ENCODE measurements at places on chromosomes 12 and 14.

DNA sequence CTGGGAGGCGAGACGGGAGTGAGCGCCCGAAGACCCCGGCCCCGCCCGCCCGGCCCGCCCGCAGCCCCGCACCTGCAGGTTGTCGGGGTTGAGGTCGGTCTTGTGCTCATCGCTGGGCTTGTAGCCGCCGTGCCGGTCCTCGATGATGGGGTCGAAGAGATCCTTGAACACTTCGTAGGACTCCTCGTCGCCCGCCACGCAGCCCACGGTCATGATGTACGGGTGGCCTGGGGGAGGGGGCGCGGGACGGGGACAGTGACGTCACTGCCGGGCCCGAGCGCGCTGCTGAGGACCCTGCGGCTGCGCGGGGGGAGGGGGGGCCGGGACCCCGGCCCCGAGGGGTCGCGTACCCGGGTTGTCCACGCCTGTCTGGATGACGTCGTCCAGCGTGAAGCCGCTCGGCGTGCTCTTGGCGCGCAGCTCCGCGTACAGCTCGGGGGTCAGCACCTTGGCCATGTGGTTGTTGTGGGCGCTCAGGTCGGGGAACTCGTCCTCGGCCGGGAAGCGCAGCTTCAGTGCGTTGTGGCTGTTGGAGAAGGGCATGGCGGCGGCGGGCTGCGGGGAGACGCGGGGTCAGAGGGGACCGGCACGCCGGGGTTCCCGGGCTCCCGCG, 573 bp downstream of the CKB start:
- no peak for DNase-seq

DNA sequence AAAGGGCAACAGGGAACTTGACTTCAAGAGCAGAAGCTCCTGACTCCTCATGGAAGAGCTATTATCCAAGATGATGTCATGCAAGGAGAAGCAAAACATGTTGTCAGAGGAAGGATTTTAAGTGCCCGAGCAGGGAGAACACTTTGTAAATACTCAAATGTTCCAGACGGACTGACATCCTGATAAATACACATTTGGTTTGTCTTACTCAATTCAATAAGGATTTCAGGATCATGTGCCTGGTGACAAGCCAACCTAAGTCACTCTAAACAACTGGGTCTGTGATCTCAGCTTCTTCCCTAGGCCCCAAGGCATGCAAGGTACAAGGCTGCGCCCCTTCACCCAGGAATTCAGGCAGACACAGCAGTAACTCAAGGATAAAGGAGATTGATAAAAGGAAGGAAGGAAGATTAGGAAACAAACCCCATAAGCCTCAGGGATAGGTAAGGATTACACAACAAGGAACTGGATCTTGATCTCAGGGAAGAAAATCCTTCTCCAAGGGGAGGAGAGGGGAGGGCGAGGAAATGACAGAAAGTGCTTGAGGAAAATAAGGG, 26.8 kb upstream of the CEBPE start:
- DNase-seq = no peak

- DNase-seq = no peak
Observed at GRCh38 chr12:94046626-94047410, 101.6 kb upstream of the PLXNC1 start.

GRCh38 chr12:52280796-52281560, 6.5 kb downstream of the KRT86 start:
- DNase-seq = no peak

GRCh38 chr12:132566516-132567131, 43.8 kb downstream of the LRCOL1 start:
- DNase-seq = no peak

DNA sequence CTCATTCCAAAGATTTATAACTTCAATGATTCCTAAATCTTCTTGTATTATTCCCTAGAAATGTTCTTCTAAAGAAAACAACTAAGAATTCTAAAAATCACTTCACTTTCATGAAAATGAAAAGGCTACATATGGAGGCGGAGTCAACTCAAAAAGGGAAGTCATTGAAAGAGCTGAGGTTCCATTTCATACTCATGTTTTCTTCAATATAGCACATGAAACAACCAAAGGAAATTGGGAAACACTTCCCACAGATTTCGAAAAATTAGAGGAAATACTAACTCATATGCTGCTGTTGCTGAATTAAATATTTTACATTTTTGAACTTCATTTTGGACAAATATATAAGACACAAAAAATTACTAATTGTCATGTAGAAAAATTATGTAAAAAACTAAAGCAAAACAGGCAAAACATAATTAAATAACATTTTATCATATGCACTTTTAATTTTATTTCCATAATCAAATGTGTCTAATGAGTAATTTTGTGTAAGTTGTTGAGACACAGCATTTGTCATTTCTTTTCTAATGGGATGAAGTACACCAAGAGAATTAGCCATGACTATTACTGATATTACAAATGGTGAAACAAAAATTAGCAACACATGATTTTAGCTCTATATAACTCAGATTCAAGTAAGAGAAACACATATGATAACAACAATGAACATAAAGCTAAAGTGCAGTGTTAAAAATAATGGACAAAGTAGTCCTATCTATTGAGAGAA, at the start of gene CD163:
Gene CD163 (minus strand): TSS at position 92 of the 730 bp plus-strand sequence. CDS start 87 bp downstream, at position 5.
- DNase-seq = no peak

- no peak for DNase-seq
Observed at GRCh38 chr14:67400434-67400833, 11.5 kb downstream of the PLEK2 start.

DNA sequence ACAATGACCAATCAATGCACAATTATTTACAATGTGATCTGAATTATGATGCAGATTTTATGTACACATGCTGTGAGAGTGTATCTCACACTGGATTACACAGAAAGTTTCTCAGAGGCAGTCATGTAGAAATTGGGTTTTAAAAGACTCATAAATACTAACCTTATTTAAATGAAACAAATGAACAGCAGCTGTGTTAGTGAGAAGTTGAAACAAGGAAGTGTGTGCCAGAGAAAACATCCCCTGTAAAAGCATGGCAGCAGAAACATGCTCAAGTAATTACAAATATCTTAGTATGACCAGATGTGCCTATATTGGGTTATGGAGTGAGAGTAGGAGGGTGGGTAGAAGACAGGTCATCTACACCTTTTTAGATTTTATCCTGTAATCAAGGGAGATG, 723.7 kb downstream of the C12orf50 start:
- DNase-seq = no peak

GRCh38 chr12:114992443-114992842, 308.5 kb upstream of the TBX3 start:
- DNase-seq = no peak

DNA sequence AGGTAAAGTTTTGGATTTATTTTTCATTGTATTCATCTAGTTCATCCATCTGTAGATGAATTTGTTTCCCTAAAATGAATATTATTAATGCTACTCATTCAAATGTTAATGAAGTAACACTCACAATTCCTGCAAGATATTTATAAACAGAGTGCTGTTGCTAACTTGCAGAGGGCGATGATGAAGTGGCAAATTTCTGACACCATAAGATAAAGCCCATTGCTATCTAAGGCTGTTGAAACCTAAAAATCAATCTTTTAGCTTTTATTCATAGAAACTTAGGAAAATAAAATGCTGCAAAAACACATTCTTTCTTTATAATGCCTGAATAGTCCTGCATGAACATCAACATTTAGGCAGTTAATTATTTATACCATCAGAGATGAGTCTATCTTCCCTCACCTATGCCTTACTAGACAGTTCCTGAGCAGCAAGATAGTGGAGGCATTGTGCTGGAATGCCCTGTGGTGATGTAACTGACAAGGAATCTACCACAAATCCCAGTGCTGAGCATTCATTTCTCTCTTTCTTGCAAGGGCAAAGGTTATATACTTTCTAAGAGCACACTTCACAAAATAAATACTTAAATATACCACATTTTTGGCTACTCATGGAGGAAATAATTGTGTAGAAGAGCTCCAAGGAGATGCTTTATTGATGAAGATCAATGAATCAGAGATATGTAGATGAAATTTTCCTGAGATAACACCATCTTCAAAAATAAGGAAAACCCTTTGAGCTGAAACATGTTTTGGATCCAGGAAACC, 57.6 kb downstream of the LMNTD1 start:
- DNase-seq = no peak

- no peak for DNase-seq
Observed at GRCh38 chr12:52975204-52975603, 26.3 kb downstream of the KRT18 start.

DNA sequence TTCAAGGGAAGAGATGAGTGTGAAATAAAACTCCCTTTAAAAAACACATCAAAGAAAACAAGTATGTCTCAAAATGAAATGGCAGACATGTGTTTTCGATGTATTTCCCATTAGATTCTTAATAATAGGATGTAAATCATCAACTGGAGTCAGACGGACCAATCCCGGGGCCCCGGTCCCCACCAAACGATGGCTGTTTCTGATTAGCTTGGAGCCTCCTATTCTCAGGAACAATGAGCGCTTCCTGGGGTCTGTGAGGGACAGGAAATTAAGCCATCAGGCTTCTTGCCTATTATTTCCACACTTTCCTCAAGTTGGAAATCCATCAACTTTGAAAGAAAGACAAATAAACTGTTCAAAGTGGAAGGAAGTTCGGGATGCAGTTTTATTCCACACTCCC, 179.4 kb downstream of the EFCAB11 start:
- no peak for DNase-seq

DNA sequence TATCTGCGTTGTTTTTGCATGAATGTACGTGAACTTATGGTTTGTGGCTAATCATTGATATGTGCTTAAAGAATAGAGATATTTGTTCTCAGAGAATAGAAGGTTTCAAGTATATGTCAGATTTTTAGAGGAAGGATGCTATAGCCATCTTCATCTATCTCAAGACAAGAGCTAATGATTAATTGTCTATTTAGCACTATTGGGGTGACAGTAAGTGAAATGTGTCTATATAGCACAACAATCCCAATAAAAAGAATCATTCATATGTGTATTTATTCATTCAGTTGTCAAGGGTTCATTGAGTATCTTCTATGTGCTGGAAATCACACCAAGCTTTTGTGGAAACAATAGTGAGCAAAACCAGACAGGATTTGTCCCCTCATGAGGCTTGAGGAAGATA, 299.5 kb upstream of the NPAS3 start:
- no peak for DNase-seq

DNA sequence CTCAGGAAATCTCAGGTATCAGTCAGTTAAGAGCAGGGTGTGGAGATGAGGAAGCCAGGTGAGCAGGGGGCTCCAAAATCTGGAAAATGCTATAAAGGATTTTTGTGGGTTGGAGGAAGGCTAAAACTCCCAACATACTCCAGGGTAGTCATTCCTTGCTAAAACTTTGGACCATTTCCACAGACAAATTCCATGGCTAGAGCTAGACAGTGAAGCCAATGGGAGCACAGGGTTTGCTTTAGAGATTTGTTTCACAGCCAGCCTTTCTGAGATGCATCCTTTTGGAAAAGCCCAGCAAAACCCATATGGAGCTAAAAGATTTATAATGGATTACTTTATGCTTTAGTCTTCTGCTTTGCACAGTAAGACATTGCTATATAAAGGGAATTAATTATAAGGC, 146.5 kb downstream of the SAMD4A start:
- no peak for DNase-seq

DNA sequence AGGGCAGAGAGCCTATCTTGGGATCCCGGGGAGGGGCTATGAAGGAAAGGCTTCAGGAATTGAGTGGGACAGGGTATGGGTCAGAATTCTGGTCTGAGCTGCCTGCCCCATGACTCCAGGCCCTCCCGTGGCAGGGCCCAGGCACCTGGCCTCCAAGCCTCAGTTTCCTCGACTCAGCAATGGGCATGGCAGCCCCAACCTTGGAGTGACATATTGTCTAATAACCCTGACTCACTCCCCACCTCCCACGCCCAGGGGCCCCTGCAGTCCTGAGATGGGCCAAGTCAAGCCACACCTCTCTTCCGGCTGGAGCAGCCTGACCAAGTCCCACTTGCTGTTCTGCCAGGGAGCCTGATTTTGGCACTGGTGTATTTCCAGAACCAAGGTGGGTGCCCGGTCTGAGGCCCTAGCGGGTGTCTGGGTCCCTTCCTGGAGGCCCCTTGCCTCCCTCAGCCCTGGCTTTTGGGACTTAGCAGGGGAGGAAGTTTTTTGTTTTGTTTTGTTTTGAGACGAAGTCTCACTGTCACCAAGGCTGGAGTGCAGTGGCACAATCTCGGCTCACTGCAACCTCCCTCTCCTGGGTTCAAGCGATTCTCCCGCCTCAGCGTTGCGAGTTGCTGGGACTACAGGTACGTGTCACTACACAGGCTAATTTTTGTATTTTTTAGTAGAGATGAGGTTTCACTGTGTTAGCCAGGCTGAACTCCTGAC, 40.3 kb upstream of the RCOR1 start:
- no peak for DNase-seq

DNA sequence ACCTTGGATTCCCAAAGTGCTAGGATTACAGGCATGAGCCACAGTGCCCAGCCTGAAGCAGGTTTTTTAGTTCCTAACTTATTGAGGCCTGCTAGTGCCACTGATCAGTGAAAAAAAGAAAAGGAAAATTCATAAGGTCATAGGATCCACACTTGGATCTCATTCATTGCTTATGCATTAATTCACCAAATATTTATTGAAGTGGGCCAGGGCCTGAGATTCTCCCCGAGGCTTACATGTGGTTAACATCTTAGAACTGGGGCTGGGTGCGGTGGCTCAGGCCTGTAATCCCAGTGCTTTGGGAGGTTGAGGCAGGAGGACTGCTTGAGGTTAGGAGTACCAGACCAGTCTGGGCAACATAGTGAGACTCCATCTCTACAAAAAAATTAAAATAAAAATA, 29.5 kb upstream of the MAP1LC3B2 start:
- DNase-seq = no peak

GRCh38 chr12:24931666-24932405, 17.1 kb downstream of the BCAT1 start:
- DNase-seq = no peak

DNA sequence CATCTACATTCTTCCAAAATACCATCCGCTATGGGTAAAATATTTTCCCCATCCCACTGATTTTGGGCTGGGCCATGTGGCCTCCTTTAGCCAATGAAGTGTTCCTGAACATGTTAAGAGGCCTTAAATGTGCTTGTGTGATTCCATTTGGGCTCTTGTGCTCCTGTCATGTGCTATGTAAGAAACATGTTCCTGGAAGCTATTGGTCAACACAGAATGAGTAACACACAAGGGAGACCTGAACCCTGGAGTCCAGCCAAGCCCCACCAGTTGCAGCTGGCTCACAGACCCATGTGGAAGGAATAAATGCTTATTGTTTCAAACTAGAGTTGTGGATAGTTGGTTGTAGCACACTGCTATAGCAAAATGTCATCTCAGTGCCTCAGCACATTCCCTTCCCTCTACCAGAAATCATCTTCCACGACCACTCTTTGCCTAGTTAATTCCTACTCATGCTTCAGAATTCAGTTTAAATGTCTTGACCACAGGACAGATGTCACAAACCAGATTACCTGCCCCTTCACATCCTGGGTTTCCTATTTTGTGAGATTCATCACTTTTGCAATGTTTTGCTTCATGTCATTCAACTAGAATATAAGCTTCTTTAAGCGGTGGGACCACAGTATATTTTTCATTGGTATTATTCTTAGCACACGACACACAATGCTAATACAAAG, 217.3 kb upstream of the EEA1 start:
- DNase-seq = no peak

- DNase-seq = no peak
Observed at GRCh38 chr12:102534899-102535298, 54.5 kb upstream of the IGF1 start.

- DNase-seq = no peak
Observed at GRCh38 chr12:130074661-130075406, 87.4 kb upstream of the FZD10 start.

GRCh38 chr12:92535961-92536360, 166.8 kb upstream of the PLEKHG7 start:
- no peak for DNase-seq

- no peak for DNase-seq
Observed at GRCh38 chr12:51023625-51024382, 2.4 kb downstream of the SLC11A2 start.

Data from iPS DF 19.7 (cell line).